Karpas-422 (cell line): ENCODE measurements at places on chromosomes 6 and 20. TPM values are rescaled to one million over a fixed set of nuclear protein-coding genes. Genes with fewer than 3 reads are reported as not detected.

PDCD2 gene
- 167 and 222 TPM in 2 replicates for total RNA-seq

PPP1R3G gene
- not detected in 2 replicates for total RNA-seq

NKX2-4 gene
- not detected in 2 replicates for total RNA-seq

CFB gene
- total RNA-seq: 0.22 TPM in 1 of 2 replicates, not detected in the other

VSX1 gene
- total RNA-seq: not detected in 2 replicates

PLAGL1 gene
- total RNA-seq: 4.7 and 6.5 TPM in 2 replicates

MDFI gene
- not detected in 2 replicates for total RNA-seq

FOXS1 gene
- total RNA-seq: not detected in 2 replicates

HIVEP2 gene
- 1.3 and 3.0 TPM in 2 replicates for total RNA-seq

DNA sequence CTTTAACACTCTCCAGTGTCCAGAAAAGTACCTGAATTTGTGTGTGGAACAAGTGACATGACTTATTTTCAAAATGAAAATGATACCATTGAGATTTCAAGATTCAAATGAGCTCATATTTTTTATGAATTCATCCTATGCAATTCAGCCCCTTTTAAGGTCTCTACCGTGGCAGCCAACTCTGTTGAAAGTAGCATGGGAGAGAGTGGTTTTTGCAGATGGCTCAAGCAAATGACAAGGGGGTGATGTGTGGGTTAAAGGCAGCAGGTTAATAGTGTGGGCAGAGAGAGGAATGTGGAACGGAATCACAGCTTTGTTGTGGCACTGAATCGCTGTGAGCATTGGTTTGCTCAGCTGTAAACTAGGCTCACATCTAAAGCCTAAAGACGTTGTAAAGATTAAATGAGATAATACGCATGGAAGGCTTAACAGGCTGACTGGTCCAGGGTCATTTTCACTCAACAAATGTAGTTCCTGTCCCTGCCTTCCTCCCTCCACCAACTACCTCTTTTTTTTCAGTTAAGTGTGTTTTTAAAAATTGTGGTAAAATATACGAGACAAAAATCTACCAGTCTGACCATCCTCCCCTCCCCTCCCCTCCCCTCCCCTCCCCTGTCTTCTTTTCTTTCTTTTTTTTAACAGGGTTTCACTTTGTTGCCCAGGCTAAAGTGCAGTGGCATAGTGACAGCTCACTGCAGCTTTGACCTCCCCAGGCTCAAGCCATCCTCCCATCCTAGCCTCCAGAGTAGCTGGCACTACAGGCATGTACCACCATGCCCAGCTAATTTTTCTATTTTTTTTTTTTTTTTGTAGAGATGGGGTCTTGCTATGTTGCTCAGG, 114.7 kb upstream of the ZNF217 start:
- H3K4me1 ChIP-seq: no peaks in the 10 kb centered on the region
- H3K27me3 ChIP-seq: no peaks in the 10 kb centered on the region
- no peaks in the 10 kb centered on the region for H3K36me3 ChIP-seq
- H3K27ac ChIP-seq: no peak overlapping the region
- no peak overlapping the region for H3K4me3 ChIP-seq

GRCh38 chr6:40407239-40407638, 179.9 kb downstream of the LRFN2 start:
- H3K4me1 ChIP-seq: no peaks in the 10 kb centered on the region
- no peak overlapping the region for H3K4me3 ChIP-seq
- no peaks in the 10 kb centered on the region for H3K36me3 ChIP-seq
- no peak overlapping the region for H3K27ac ChIP-seq
- H3K27me3 ChIP-seq: no peaks in the 10 kb centered on the region

GRCh38 chr6:144265390-144265789, 19.7 kb upstream of the UTRN start:
- H3K4me3 ChIP-seq: peak overlapping the region; percentile 23; the same call in 1 of the 2 replicates
- peaks cover 24% of the 10 kb centered on the region for H3K4me1 ChIP-seq
- H3K36me3 ChIP-seq: no peaks in the 10 kb centered on the region
- peak; percentile 94 for DNase-seq
- H3K27ac ChIP-seq: peak overlapping the region; percentile 77

- no peak for DNase-seq
- no peak overlapping the region for H3K4me3 ChIP-seq
- H3K4me1 ChIP-seq: peaks cover 3% of the 10 kb centered on the region; the same call in 1 of the 2 replicates
Observed at GRCh38 chr6:141498977-141499376, 633.7 kb upstream of the GJE1 start.

- H3K27me3 ChIP-seq: no peaks in the 10 kb centered on the region
- H3K36me3 ChIP-seq: no peaks in the 10 kb centered on the region
- DNase-seq: no peak
- no peak overlapping the region for H3K4me3 ChIP-seq
- no peak overlapping the region for H3K27ac ChIP-seq
Observed at GRCh38 chr6:31426395-31427354, 23.3 kb downstream of the MICA start.

- H3K4me3 ChIP-seq: no peak overlapping the region
- no peak for DNase-seq
- no peaks in the 10 kb centered on the region for H3K36me3 ChIP-seq
- no peaks in the 10 kb centered on the region for H3K27me3 ChIP-seq
- no peak overlapping the region for H3K27ac ChIP-seq
Observed at GRCh38 chr20:48623176-48623905, 204.5 kb downstream of the PREX1 start.

DNA sequence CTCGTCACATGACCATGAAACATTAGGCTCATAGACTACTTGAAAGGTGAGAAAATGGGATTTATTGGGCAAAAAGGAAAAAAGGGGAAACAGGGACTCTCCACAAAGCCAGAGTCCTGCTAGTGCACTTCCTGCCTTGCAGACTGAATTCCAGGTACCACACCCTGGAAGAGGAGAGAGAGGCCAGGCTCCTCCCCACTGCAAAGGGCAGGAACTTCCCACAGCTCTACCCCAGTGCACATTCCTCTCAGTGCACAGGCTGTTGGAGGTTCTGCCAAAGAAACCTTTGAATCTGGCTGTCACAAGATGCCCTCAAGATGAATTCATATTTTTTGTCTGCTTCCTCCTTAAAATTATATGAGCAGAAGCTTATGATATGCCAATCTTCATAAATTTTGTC, 920.4 kb upstream of the GJE1 start:
- no peaks in the 10 kb centered on the region for H3K36me3 ChIP-seq
- H3K4me1 ChIP-seq: no peaks in the 10 kb centered on the region
- H3K4me3 ChIP-seq: no peak overlapping the region
- H3K27ac ChIP-seq: no peak overlapping the region
- H3K27me3 ChIP-seq: no peaks in the 10 kb centered on the region

- H3K27me3 ChIP-seq: 0 out of 2 replicates have a peak, but pooled peaks cover 2% of the 10 kb centered on the region
- no peak overlapping the region for H3K27ac ChIP-seq
- no peaks in the 10 kb centered on the region for H3K36me3 ChIP-seq
- H3K4me3 ChIP-seq: no peak overlapping the region
- peaks cover 28% of the 10 kb centered on the region for H3K4me1 ChIP-seq
Observed at GRCh38 chr6:40247516-40248115, 313.4 kb upstream of the MOCS1 start.

DNA sequence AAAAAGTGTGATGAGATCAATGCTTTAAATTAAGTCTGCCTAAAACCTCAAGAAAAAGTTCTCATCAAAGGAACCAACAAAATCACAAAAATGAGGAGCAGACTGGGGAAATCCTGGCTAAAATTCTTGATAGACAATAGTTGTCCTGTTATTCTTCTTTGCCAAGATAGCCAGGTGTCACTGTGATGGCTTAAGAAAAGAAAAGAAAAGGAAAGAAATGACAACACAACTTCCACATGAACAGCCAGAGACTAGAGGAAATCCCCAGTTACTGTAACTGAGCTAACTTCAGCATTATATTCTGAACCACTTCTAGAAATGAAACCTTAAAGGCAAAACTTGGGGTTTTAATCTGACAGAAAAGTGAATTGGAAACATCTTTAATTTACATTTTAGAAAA, 129.6 kb downstream of the CD24 start:
- peaks cover 25% of the 10 kb centered on the region for H3K4me1 ChIP-seq
- no peak overlapping the region for H3K4me3 ChIP-seq
- H3K36me3 ChIP-seq: no peaks in the 10 kb centered on the region
- no peak for DNase-seq
- no peak overlapping the region for H3K27ac ChIP-seq
- no peaks in the 10 kb centered on the region for H3K27me3 ChIP-seq

GRCh38 chr6:72182337-72183246, 296.2 kb downstream of the RIMS1 start:
- no peaks in the 10 kb centered on the region for H3K4me1 ChIP-seq
- H3K4me3 ChIP-seq: no peak overlapping the region
- H3K27me3 ChIP-seq: no peaks in the 10 kb centered on the region

GRCh38 chr20:57498425-57499400, 26.2 kb downstream of the CTCFL start:
- peaks cover 68% of the 10 kb centered on the region for H3K4me1 ChIP-seq
- peak overlapping the region; percentile 91 for H3K27ac ChIP-seq
- no peaks in the 10 kb centered on the region for H3K27me3 ChIP-seq
- H3K4me3 ChIP-seq: peak overlapping the region; percentile 43
- peak; percentile 88 for DNase-seq

DNA sequence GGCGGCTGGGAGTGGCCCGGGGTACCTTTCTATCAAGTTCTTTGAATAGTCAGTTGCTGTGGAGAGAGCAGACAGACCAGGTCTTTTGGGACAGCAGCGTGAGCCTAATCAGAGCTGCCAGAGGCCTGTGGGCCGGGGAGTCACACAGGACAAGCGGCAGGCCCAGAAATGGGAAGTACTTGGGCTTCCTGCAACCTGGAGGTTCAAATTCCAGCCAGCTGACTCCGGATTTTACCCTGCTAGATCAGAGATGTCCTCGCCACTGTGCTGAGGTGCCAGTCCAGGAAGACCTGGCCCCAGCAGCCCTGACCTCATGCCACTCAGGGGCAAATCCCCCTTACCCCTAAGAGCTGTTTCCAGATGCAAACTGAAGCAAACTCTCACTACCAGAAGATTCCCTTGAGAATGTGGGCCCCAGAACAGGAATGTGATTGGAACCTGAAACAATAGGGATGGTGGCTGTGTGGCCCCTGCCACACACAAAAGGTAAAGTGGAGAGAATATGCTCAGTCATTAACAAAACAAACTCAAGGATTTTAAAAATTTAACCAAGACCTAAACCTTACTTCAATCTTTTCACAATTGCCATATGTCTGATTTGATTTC, 9.7 kb downstream of the BEND3 start:
- H3K4me1 ChIP-seq: peaks cover 43% of the 10 kb centered on the region
- H3K36me3 ChIP-seq: no peaks in the 10 kb centered on the region
- no peak overlapping the region for H3K4me3 ChIP-seq
- no peaks in the 10 kb centered on the region for H3K27me3 ChIP-seq
- no peak for DNase-seq
- H3K27ac ChIP-seq: no peak overlapping the region

DNA sequence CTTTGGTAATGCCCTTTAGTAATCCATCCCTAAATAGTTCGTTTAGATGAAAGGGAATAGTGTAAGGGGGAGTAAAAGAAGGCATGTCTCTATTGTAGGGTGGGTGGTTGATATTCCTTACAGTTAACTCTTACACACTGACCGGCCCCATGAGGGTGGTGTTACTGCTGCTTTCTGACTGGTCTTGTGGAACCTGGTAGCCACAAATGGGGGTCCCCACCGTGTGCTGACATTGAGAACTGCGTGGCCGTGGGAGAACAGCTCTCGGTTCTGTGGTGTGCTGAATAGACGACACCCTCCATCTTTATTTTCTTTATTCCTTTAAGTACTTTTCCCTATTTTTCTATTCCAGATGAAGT, 19.3 kb downstream of the MRAP2 start:
- H3K4me1 ChIP-seq: peaks cover 11% of the 10 kb centered on the region
- H3K4me3 ChIP-seq: no peak overlapping the region

DNA sequence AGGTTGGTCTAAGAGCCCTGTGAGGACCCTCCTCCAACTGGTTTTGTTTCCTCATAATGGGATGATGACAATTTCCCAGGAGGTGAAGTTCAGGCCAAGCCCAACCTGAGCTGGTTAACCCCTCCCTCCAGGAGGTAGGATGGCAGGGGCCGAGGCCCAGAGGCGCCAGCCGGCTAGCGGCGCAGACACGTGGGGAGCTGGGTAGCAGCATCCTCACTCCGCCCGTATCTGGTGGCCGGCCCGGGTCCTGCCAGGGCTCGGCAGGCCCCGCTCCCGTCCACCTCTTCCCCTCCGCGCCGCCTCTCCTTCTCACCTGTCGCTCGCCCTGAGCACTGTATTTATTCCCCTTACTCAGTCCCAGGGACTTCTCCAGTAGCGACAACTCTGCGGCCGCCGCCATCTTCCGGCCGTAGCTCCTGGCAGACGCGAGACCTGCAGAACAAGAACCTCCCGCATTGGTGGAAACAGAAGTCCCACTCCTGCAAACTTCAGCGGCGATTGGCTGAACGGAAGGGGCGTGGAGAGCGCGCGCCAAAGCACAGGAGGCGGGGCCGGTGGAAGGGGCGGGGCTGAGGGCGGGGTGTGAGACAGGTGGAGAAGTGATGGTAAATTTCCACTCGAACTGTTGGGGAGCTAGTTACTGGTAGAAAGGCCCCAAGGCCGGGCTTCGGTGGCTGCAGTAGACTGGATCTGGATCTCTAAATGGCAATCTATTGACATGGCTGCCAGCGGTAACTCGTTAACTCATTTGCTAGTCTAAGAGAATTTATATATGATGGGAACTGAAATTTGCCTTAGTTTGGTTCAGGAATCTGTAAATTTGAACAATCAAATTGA, at the start of gene EEF1E1:
TSS of gene EEF1E1 (minus strand) at position 427 of the 837 bp plus-strand sequence. CDS start at position 400, 27 bp downstream.
- no peaks in the 10 kb centered on the region for H3K27me3 ChIP-seq
- peak within 1 kb of the TSS; percentile 6; the same call in 1 of the 2 replicates for H3K27ac ChIP-seq
- H3K36me3 ChIP-seq: peaks cover 13% of the 10 kb centered on the region
- peak; percentile 98 for DNase-seq
- H3K4me1 ChIP-seq: peaks cover 15% of the 10 kb centered on the region

- H3K4me3 ChIP-seq: peak overlapping the region; percentile 89
- H3K27ac ChIP-seq: peak overlapping the region; percentile 89
- H3K4me1 ChIP-seq: peaks cover 36% of the 10 kb centered on the region
- no peaks in the 10 kb centered on the region for H3K36me3 ChIP-seq
Observed at GRCh38 chr6:26156105-26156849, 69.0 kb downstream of the HFE start.

- no peak overlapping the region for H3K4me3 ChIP-seq
- H3K36me3 ChIP-seq: peaks cover 3% of the 10 kb centered on the region; the same call in 1 of the 2 replicates
- peak; percentile 65 for DNase-seq
- H3K4me1 ChIP-seq: peaks cover 30% of the 10 kb centered on the region
- no peaks in the 10 kb centered on the region for H3K27me3 ChIP-seq
Observed at GRCh38 chr20:10454151-10454750, 19.1 kb downstream of the SLX4IP start.
